ENCODE measurements at places on chromosomes 6 and 20.

GRCh38 chr6:70709826-70710225 is 42.1 kb downstream of the SMAP1 start:
- peak; percentile 46 for DNase-seq

- DNase-seq: no peak
Measured at GRCh38 chr20:57240581-57241362, 25.7 kb downstream of the BMP7 start.

DNA sequence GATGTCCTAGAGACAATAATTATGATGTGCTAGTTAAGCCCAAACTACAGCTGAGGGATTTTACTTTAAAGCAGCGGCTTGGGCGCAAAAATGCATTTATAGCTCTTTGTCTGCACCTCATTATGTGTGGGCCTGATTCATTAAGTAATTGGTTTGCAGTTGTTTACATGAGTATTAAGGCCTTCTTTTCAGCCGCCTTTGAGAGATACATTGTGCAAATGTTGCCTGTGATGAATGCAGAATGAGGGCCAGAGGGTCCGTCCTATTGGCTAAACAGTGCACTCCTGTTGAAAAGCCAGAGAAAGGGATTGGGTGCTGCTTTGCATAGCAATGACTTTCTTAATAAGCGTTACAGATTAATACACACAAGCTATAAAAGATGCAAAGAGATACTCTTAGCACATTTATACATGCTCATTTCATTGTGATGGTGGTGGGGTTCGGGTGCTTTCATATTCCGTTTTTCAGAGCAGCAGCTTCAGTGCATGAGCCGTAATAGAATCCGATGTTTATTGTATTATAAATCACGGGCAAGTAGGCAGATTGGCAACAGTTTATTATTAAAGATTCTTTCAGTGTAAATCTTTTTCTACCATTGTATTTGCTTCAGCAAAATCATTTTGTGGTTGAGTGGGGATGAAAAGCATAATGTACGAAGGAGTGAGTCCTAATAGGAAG is 68.2 kb upstream of the XRN2 start:
- no peak for DNase-seq

DNA sequence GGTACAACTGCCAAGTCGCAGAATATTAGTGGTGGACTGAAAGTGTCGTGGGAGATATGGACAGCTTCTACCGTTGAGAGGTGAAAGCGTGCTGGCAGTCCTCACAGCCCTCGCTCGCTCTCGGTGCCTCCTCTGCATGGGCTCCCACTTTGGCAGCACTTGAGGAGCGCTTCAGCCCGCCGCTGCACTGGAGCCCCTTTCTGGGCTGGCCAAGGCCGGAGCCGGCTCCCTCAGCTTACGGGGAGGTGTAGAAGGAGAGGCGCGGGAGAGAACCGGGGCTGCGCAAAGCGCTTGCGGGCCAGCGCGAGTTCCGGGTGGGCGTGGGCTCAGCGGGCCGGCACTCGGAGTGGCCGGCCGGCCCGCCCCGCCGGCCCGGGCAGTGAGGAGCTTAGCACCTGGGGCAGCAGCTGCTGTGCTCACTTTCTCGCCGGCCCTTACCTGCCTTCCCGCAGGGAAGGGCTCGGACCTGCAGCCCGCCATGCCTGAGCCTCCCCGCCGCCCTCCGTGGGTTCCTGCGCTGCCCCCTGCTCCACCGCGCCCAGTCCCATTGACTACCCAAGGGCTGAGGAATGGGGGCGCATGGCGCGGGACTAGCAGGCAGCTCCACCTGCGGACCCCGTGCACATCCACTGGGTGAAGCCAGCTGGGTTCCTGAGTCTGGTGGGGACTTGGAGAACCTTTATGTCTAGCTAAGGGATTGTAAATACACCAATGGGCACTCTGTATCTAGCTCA is 47.2 kb upstream of the MBOAT1 start:
- no peak for DNase-seq

GRCh38 chr6:18561037-18561750 is 174.0 kb downstream of the RNF144B start:
- DNase-seq: no peak

DNA sequence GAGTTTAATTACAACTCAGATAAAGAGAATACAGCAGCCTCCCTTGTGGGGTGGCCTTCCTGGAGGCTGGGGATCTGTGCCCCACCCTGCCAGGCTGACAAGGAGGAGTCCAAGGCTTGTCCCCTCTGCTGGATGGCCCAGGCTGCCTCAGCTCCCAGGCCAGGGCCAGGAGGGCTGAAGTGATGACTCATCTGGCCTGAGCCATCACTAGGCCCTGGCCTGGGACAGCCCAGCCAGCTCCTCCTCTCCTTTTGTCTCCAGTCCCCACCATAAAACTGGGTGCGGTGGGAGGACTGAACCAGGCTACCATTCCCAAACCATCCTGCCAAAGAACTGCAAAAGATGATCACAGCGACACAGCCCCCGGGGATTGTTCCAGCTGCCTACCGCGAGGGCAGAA is 15.0 kb downstream of the GRM4 start:
- DNase-seq: no peak

GRCh38 chr6:12537389-12537788 is 179.2 kb upstream of the PHACTR1 start:
- DNase-seq: no peak

DNA sequence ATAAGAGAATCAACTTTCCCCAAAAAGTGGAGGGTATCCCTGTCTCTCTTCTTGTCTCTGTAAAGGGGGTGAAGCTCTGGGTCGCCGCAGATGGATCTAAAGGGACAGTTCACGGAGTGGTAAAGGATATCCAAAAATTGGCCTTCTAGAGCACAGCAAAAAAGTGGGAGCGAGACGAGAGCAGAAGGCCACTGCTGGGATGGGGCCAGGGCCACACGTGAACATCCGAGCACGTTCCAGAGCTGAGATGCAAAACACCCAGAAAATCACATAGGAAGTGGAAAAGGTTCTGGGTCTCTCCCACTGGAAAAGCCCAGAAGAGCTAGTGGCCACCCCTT is 837 bp downstream of the TRAM2 start:
- no peak for DNase-seq

GRCh38 chr6:43969158-43969981 is 157.9 kb downstream of the MRPL14 start:
- no peak for DNase-seq

DNA sequence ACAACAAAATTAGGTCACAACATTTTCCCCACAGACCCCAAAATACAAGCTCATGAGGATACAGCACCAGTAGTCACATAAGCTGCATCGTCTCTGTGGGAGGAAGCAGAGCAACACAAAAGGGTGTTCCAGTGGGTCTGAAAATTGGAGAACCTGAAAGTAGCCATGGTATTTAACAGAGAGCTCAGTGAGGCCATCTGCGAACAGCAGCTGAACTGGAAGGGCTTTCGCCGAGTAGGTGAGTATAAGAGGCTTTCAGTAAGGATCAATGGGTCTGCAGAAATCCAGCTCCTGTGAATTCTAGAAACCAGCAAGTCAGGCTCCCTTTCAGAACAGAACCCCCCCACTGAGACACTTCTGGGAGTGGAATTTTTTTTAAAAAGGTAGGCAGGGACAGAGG is 120.0 kb upstream of the RREB1 start:
- no peak for DNase-seq

GRCh38 chr6:23245572-23245971 is 676.2 kb downstream of the HDGFL1 start:
- DNase-seq: no peak

- no peak for DNase-seq
Measured at GRCh38 chr6:168376811-168377483, 57.4 kb upstream of the DACT2 start.

GRCh38 chr20:32709632-32710121 is 33.6 kb downstream of the COMMD7 start:
- no peak for DNase-seq

DNA sequence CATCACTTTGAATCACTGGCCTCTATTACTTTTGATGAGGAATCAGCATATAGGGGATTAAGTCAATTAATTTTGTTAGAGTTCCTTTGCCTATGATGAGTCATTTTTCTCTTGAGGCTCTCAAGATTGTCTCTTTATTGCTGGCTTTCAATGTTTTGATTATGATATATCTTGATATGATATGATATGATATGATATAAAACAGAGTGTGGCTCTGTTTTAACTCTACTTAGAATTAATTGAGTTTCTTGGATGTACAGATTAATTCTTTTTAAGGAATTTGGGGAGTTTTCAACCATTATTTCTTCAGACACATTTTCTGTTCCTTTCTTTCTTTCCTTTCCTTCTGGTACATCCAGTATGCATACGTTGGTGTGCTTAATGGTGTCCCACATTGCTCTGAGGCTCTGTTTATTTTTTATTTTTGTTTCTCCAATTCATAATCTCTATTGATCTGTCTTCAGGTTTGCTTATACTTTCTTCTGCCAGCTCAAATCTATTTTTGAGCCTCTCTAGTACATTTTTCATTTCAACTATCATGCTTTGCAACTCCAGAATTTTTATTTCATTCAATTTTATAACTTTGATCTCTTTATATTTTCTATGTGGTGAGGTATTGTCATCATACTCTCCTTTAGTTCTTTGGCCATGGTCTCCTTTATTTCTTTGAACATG is 10.8 kb downstream of the FAM50B start:
- DNase-seq: no peak

DNA sequence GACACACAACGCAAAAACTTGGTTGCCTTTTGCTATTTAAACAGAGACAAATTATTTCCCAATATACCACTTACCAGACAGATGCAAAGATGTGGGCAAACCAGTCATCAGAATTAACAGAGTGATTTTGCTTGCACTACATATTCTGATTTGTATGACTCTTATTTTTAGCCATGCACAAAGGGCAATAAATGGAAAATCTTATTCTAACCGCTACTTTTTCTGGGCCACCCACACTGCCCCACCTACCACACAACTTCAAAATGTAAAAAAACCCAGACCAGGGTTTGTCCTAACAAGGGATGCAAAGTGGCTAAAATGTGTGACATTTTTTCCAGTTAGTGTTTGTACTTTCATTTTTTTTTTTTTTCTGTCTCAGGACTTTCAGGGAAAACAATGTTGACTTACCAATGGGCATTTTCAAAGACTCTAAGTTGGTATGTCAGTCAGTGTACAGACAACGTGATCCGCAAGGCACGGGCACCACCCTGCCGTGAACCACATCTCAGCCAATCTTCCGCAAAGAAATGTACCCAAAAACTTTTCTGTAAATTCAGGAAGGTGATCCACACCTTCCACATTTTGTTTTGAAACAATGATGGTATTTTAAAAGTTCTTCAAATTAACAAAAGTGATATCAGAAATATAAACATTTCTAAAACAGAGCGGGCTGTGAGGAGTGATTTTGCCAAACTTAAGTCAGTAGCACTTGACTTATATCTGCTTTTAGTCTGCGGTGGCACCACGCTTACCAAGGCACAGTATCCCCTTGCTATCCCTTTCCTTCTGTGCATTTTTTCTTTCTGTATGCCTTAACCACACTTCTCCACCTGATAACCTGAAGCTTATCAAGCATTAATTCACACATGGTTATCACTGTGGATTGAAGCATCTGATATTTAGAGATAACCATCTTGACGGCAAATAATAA is 185.6 kb downstream of the GJA10 start:
- DNase-seq: no peak

DNA sequence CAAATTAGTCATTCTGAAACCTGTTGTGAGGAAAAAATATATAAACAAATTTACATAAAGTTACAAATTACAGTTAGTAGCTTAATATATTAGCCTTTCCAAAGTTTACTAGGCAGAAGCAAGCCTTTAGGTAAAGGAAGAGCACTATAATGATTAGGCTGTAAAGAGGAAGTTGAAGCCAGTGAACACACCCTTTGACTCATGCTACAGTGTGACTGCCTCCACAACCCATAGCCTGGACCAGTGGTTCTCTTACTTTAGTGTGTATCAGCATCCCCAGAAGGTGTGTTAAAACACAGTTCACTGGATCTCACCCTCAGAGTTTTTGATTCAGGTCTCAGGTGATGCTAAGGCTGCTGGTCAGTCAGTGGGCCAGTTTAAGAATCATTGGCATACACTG is 91.4 kb upstream of the DEFB112 start:
- DNase-seq: no peak

DNA sequence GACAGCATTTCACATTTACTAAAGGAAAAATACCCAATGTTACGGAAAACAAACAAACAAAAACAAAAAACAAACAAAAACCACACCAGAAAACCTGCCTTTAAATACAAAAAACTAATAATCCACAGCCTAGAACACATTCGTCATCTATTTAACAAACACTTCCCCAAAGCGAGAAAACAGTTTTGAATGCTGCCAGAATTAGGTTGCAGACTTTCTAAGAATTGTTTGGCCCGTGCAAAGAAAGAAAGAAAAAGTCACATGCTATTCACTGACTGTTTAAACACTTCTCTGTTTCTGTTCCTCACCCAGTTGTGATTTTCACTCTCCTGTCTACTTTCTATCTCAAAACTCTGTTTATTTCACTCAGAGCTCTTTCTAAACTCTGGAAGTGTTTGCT is 52.5 kb downstream of the BCAS1 start:
- DNase-seq: no peak

- DNase-seq: no peak
Measured at GRCh38 chr6:80029470-80029869, 25.0 kb downstream of the TTK start.

DNA sequence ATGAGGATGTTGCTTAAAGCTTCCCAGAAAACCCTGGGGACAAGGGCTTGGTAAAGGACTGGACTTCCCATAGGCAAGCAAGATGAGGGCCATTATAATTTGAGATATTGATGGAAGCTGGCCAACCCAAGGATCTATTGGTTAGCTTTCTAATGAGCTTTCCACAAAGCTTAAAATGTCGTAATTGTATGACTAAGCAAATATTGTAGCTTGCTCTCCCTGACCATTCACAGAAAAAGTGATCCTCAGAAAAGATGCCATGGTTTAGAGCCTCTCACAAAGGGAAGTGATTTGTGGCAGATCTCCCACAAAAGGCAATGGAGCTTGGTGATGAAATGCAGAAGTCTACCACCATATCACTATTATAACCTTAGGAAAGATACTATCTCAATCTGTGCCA is 13.6 kb downstream of the IL17F start:
- no peak for DNase-seq

GRCh38 chr6:134166511-134167261 is 114.3 kb upstream of the SLC2A12 start:
- no peak for DNase-seq

GRCh38 chr20:52593654-52594053 is 378.5 kb upstream of the TSHZ2 start:
- no peak for DNase-seq

DNA sequence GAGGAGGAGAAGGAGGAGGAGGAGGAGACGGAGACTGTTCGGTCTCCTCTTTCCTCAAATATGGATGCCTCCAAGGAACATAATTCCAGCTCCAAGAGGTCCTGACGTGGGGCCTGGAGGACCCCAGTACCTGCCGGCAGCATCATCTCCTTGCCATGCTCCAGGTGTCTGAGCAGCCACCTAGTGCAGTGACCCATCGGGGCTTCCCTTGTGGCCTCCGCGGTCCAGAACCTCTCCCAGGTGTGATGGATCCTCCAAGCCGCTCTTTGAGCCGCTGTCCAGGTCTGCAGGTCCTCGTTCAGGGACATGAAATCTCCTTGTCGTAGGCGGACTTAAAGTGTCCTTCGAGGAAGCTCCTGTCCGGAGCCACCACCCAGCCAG is 35.8 kb upstream of the HLA-C start:
- DNase-seq: no peak

GRCh38 chr6:33416386-33417127 is 1.4 kb downstream of the CUTA start:
- DNase-seq: no peak

Data from AG04450 (cell line).